ENCODE measurements at places on chromosomes 3 and 15.

- DNase-seq: no peak
These were observed 183.4 kb upstream of the UBE2E2 start for GRCh38 chr3:23019596-23020300.

GRCh38 chr3:64224826-64225610, at the start of gene PRICKLE2:
TSS of gene PRICKLE2 (minus strand) at chr3:64225466. CDS start at chr3:64198927, 26,539 bp downstream.
- DNase-seq: no peak

DNA sequence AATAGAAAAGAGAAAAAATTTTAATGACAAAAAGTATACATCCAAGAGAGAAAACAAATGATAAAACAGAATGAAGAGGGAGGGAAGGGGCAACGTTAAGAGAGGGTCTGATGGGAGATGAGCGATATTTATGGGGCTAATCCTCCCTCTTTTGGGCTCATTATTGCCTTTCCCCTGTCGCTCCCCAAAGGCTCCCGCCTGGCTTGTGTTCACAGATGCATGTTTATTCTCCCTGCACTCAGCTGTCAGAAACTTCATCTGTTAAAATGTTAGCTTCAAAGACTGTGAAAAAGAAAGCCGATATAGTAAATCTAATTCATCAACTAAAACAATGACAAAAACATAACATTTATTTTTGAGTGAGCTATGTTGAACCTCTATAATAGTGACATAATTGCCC, 74.3 kb downstream of the GABRB3 start:
- DNase-seq: no peak

DNA sequence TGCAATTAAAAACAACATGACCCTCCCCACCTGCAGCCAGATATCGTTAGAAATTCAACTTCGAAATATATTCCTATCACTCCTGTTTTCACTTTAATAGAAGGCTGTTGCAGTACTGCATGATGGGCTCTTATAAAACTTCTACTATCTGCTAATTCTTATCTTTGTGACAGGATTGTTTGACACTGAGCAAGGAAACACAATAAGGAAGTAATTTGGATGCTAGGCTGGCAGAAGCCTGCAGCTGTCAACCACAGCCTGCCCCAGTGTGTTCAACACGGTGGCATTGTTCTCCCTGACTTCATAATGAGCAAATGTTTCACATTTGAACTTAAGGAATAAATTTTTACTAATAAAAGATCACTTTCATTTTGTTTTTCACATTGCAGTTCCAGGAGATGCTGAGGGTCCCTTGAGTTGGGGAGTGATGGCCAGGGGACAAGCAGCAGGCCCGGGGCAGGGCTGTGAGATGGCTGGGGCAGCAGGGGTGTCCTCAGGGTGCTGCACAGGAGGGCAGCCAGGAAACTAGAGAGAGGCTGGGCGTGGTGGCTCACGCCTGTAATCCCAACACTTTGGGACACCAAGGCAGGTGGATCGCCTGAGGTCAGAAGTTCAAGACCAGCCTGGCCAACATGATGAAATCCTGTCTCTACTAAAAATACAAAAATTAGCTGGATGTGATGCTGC, 64.8 kb upstream of the SEC61A1 start:
- no peak for DNase-seq

GRCh38 chr3:62562596-62562995, 189.2 kb upstream of the FEZF2 start:
- no peak for DNase-seq

- DNase-seq: no peak
These were observed 197.1 kb upstream of the C2CD4B start for GRCh38 chr15:62362144-62362543.
